SK-N-DZ (cell line): ENCODE measurements at places on chromosomes 5 and 9.

DNA sequence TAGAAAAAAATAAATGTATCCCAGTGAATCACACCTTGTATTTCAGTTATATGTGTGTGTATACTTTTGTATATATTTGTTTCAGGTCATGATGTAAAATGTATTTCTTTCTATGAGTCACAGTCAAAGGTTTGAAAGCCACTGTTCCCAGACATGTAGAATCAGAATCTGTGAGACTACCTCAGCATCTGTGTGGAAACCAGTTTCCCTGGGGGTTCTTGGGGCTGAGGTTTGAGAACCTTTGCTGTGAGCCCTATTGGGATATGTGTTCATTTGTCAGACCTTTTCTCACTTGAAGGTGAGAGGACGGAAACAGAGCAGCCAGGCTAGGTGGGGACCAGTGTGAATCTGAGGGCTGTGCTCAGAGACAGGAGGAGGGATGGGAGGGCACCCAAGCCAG, 78.7 kb upstream of the SAP30L start:
- DNase-seq = no peak

- no peak for DNase-seq
Observed at GRCh38 chr5:169956756-169957155, 23.5 kb downstream of the INSYN2B start.

GRCh38 chr5:38994324-38994927, 79.8 kb downstream of the RICTOR start:
- DNase-seq = peak; percentile 70

DNA sequence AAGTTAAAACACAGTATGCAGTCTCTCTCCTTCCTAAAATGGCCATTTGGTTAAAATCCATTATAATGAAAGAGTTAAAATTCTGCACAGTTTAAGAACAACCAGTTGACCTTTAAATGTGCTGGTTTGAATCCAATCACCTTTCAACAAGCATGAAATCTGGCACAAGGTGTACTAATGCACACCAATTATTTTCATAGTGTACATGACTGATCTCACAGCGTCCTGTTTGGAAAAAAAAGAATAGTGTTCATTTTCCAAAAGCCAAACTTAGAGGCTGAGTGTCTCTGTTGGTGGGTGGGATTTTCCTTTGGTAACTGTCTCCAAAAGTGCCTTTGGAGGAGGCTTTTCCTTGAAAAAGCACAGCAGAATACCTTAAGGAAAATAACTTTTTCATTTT, 180.6 kb downstream of the DEPDC1B start:
- no peak for DNase-seq

DNA sequence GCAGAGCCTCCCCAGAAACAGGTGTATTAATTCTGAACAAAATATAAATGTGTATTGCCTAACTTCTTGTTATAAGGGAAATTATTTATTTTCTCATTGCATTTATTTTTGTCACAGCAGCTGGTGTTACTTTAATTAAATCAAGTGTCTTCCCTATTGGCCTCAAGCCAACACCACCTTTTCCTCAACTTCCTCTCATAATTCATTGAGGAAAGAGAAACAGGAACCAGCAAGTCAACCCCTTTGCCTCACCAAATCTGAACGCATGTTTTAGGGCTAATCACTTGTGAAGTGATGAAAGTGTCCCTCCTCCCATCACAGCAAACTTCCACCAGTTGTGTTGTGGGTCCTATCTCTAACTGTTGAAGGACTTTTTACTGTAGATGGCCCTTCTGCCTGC, 73.1 kb downstream of the DIRAS2 start:
- no peak for DNase-seq

- peak; percentile 35 for DNase-seq
Observed at GRCh38 chr9:116156621-116157314, 3.2 kb downstream of the PAPPA start.

GRCh38 chr5:113271015-113271414, 163.8 kb downstream of the TSSK1B start:
- no peak for DNase-seq

GRCh38 chr9:34957492-34958410, at the start of gene PHF24:
Gene PHF24 (plus strand): TSS chr9:34958285. CDS start chr9:34971299, 13,014 bp downstream.
- DNase-seq = no peak

DNA sequence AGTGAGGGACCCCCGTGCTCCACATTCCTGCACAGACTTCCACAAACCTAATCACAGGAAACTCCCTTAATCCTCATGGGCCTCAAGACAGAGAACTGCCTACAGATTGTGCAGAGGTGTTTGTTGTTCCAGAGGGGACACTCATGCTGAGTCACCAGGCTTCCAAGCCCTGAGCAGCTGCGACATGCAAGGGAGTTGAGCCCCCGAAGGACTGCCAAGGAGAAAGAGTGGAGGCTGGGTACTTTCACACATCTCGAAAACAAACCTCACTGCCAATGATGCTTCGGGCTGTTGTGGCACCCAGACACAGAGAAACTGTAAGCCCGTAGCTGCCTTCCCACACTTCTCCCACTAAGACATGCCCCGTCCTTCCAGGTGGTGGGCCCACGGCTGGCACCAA, 480.8 kb downstream of the CDH12 start:
- DNase-seq = no peak

- no peak for DNase-seq
Observed at GRCh38 chr5:76974785-76975184, 21.9 kb downstream of the CRHBP start.

GRCh38 chr9:114606597-114607207, 4.4 kb upstream of the TMEM268 start:
- no peak for DNase-seq

DNA sequence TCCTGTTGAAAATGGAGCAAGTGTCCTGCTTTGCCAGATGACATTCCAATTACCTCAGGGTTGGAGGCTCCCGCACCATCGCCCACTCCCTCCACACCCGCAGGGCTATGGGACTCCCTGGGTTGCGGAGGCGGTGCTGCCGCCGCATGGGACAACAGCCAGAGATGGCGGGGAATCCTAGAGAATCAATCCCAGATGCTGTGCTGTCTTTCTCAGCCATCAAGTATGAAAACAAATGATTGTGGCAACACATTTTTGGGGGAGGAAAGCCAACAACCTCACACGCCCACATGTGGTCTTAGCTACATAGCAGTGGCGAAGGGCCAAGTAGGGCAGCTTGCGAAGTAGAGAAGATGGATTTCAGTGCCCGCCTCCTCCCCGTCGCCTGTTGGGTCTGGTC, 46.7 kb downstream of the IL31RA start:
- no peak for DNase-seq

GRCh38 chr5:32258424-32258823, 54.3 kb downstream of the MTMR12 start:
- DNase-seq = no peak

- DNase-seq = no peak
Observed at GRCh38 chr5:134114886-134115805, 665 bp downstream of the TCF7 start.

DNA sequence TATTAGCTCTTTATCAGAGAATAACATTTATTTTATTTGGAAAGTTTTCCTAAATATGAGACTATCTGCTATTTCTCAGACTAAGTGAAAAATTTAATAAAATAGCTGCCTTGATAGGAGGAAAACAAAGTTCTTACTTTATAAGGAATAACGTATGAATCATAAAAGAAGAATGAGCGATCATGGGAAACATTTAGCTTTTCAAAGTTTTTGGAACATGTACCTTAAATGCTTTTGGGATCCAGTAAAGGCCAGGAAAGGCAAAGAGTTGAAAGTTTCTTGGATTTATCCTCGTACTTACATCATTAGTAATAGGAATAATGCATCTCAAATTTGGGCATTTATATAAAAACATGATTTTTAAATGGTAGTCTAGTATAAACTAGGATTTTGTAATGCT, 19.4 kb downstream of the OGN start:
- DNase-seq = no peak

- no peak for DNase-seq
Observed at GRCh38 chr9:2634818-2635217, 13.2 kb downstream of the VLDLR start.

- no peak for DNase-seq
Observed at GRCh38 chr9:78438780-78439179, 141.9 kb downstream of the PSAT1 start.

- no peak for DNase-seq
Observed at GRCh38 chr9:120928015-120928482, 1.5 kb upstream of the TRAF1 start.

DNA sequence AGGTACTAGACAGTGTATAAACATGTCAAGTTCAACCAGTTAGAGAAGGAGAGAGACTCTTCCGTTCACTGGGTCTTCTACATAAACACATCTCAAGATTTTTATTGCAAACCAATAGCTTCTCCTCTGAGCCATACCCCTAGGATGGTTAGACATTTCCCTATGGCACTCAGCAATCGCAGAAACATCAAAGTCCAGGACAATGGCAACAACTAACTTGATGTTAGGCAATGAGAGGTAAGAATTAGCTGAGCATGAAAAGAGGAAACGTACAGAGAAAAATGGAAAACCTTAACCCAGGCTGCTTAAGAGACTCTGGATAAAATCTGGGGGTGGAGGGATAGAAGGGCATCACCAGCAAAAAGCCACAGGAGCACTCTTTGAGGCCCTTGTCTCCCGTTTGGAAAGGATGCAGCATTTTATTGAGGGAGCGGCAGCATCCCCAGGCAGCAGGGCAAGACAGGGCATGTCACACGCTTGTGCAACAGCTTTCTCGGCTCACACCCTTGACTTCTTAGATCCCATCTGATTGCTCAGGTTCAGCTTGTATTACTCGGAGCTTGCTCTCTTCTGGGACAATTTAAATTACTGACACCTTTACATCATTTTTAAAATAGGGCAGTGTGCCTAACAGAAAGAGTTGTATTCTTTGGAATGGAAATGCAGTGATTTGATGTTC, 8.6 kb upstream of the PSAT1 start:
- no peak for DNase-seq

- DNase-seq = peak; percentile 45
Observed at GRCh38 chr9:126325821-126326220, 808 bp upstream of the MVB12B start.

DNA sequence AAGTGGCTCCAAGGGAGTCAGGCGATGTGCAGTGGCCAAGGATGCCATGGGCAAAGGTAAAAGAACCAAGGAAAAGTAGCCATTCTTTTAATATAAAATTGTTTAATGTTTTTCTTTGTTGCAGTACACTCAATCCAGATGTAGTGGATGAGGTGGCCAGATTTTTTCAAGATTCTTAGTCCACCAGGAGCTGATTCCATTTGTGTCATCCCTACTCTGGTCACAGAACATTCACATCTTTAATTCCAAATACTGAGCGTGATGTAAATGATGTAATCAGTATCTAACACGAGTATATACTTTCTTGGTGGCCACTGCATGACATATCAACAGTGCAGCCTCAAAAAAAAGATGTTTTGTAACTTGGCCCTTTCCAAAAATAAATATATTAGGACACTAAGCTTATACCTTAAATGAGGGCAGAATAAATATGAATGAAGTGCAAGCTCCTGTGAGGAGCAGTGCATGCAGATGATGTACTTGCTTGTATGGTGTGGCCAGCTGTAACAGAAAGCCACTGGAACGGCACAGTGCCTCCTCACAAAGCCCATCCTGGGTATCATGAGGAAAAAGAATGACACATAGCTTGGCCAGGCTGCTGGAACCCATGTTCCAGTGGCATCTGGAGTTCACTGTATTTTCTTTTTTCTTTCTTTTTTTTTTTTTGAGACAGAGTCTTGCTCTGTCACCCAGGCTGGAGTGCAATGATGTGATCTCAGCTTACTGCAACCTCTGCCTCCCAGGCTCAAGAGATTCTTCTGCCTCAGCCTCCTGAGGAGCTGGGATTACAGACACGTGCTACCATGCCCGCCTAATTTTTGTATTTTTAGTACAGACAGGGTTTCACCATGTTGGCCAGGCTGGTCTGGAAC, 6.5 kb upstream of the SPATA24 start:
- DNase-seq = no peak

DNA sequence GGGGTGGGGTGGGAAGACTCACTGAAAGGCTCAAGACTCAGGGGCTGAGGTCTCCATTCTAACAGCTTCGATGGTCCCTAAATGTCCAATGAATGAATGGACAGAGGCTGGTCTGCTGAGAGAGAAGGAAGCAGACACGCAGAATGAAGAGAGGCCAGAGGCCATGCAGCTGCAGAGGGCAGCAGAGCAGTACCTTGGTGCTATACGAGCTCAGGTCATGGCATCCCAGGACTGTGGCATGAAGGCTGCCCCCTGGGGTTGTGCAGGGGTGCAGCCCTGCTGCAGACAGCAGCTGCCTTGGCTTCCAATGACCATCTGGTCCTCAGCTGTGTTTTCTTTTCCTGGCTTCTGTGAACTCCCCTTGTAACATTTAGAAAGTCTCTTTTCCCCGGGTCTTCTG, 15.2 kb upstream of the CORO2A start:
- no peak for DNase-seq

- DNase-seq = no peak
Observed at GRCh38 chr5:135010502-135011354, 23.3 kb downstream of the PITX1 start.

- DNase-seq = no peak
Observed at GRCh38 chr9:79694676-79695400, 123.1 kb downstream of the TLE4 start.

GRCh38 chr9:16475996-16476395, 394.5 kb downstream of the BNC2 start:
- no peak for DNase-seq

- no peak for DNase-seq
Observed at GRCh38 chr5:1104327-1105006, 7.4 kb downstream of the SLC12A7 start.

DNA sequence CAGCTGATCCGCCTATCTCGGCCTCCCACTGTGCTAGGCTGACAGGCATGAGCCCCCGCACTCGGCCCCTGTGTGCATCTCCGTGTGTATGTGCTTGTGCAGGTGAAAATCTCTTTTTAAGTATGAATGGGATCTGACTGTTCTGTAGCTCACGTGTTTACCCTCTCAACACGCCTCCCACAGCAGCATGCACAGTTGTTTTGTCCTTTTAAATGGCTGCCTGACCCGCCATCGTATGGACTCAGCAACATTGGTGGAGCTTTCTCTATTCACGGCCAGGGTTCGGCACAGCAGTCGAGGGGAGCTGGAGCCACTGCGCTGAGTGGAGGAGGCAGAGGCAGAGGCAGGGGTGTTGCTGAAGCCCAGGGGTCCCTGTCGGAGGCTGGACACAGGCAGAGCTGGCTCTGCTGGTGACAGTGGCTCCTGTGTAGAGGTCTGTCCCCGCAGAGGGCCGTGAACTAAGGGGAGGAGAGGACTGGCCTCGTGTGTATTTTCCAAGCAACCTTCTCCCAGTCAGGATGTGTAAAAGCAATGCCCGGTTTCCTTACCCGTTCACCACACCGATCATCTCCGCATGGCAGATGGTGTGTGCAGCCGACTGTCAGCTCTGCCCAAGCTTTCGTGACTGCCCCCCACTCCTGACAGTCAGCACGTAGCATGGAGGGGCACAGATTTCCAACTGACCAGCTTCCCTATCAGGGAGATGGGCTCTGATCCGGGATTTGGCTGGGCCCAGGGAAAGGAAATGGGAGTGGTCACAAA, 37.3 kb downstream of the MRPL36 start:
- no peak for DNase-seq

GRCh38 chr5:17340819-17341218, 123.4 kb downstream of the BASP1 start:
- DNase-seq = peak; percentile 23

GRCh38 chr9:115615000-115615401, 497.0 kb upstream of the TNC start:
- DNase-seq = no peak
